ENCODE measurements at places on chromosomes 2 and 18.

- peak; percentile 88 for DNase-seq
These were observed 105.6 kb upstream of the SALL3 start for GRCh38 chr18:78873926-78874500.

DNA sequence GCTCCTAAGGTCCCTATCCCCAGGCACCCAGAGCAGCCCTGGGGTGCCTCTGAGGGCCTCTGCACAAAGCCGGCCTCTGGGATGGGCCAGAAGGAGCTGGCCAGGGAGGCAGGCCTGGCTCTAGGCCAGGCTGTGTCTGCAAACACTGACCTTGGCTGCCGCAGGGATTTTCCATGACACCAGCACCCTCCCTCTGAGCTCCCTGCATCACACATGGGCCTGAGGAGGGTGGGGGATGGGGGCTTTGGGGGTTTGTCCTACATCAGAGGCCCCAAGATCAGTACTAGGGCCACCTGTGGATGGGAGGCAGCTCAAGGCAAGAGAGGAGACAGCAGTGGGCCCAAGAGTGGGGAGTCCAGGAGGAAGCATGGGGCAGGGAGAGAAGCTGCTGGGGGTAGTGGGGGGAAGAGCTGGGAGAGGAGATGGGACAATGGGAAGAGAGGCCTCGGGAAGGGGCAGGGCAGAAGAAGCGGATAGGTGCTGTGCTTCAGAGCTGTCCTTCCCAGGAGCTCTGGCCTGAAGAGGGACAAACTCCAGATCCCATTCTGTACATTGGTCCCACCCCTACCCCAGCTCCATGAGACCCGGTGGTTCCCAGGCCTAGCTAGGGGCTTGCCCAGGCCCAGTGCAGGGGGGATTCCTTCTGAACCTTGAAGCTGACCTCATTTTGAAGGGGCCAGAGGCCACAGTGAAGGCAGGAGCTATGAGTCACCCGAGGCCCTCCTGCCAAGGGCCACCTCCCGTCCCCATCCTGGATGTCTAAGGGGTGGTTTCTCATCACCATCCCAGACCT is 28.0 kb downstream of the KCNK3 start:
- peak; percentile 49 for DNase-seq

- DNase-seq: no peak
These were observed 93.6 kb downstream of the BCL11A start for GRCh38 chr2:60459851-60460250.

GRCh38 chr2:136116151-136116812 is 1.7 kb downstream of the CXCR4 start:
- no peak for DNase-seq

GRCh38 chr2:172555272-172555521 is 693 bp upstream of the PDK1 start:
- DNase-seq: no peak

DNA sequence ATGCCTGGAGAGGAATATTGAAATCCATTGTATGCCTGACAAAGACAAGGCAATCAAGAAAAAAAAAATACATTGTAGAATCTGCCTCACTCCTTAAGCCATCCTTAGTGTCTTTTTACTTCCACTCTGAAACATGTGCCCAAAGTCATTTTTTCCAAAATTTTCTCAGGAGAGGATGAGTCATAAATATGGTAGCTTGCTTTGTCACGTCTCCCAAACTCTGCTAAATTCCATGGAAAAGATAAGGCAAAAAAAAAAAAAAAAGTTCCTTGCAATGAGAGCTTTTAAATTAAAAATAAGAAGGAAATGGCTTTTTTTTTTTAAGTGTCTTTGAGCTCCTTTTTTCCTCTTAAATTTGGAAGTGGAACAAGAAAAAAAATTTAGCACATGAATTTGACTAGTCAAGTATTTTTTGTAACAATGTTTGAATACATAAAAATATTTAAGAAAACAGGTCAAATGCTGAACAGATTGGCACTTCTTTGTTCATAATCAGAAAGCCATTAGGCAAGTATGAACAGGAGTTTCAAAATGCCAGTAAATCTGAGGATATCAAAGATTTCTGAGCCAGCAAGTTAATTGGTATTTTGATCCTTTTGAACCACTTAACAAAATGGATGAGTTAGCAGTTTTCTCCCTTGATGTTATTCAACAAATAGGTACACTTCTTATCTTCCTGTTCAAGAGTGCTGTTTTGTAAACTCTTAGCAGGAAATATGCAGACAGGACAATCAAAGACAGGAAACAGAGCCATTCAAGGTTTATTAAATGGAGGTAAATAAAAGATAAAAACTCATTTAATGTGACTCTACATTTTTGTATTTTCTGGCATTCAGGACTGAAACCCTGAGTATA is 247.3 kb upstream of the SP5 start:
- DNase-seq: peak; percentile 70

GRCh38 chr2:219395609-219396008 is 7.9 kb upstream of the DNPEP start:
- DNase-seq: no peak

DNA sequence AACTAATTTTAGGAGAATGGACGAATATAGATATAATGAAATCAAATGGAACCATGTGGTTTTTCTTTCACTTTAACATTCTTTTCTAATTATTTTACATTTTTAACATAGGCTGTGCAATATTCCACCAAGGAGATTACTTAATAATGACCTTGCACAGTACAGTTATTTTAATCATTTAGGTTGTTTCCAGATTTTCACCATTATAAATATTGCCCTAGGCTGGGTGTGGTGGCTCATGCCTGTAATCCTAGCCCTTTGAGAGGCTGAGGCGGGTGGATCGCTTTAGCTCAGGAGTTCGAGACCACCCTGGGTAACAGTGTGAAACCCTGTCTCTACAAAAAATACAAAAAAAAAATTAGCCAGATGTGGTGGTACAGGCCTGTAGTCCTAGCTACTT is 14.5 kb upstream of the DRC1 start:
- no peak for DNase-seq

DNA sequence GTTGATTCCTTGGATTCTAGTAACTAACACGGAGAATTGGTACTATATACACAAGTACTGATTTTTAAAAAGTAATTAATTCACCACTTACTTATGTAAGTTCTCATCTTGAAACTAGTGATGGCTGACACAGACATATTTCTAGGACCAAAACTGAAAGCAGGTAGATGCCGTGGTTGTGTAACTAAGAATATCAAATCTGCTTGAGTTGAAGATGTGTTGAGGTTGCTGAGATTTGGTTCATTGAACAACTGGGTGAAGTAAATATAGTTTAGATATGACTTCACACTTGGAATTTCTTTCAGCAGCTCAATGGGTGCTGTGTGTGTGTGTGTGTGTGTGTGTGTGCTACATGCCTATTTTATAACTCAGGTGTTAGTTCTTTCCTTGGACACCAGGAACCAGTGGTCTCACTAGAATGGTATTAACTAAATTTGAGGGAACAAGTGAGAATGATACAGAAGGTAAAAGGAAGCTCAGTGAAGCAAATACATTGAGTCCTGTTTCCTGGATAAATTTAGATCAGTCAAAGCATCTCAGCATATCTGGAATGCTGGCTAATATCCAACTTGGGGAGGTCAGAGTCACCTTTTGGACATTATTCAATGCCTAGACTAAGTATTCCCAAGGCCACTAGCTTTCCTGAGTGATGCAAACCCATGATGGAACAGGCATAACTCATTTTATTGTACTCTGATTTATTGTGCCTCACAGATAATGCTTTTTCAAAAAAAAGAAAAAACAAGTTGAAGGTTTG is 110.7 kb upstream of the ZEB2 start:
- DNase-seq: peak; percentile 49

- no peak for DNase-seq
These were observed 85.8 kb upstream of the ID2 start for GRCh38 chr2:8595811-8596600.

DNA sequence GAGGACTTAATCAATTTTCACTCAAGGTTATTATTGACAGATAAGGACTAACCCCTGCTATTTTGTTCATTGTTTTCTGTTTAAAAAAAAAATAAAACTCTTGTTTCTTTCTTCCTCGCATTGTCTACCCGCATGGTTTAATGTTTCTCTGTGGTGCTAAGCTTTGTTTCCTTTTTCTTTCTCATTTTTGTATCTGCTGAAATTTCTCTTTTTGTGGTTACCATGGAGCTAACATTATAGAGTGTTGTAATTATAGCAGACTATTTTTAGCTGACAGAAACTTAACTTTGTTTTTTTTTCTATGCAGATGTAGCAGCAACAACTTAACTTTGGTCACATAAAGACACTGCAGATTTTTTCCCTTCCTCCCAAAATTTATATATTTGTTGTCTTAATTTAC is 43.1 kb upstream of the CHN1 start:
- no peak for DNase-seq

GRCh38 chr18:68462148-68462547 is 252.8 kb downstream of the TMX3 start:
- no peak for DNase-seq

- no peak for DNase-seq
These were observed 31.9 kb upstream of the BMPR2 start for GRCh38 chr2:202344178-202344577.

GRCh38 chr2:10080536-10081304 is 509 bp upstream of the CYS1 start:
- DNase-seq: no peak

- DNase-seq: no peak
These were observed 493.0 kb upstream of the NRP2 start for GRCh38 chr2:205189301-205189700.

GRCh38 chr2:127196998-127197397 is 23.1 kb downstream of the CYP27C1 start:
- no peak for DNase-seq

DNA sequence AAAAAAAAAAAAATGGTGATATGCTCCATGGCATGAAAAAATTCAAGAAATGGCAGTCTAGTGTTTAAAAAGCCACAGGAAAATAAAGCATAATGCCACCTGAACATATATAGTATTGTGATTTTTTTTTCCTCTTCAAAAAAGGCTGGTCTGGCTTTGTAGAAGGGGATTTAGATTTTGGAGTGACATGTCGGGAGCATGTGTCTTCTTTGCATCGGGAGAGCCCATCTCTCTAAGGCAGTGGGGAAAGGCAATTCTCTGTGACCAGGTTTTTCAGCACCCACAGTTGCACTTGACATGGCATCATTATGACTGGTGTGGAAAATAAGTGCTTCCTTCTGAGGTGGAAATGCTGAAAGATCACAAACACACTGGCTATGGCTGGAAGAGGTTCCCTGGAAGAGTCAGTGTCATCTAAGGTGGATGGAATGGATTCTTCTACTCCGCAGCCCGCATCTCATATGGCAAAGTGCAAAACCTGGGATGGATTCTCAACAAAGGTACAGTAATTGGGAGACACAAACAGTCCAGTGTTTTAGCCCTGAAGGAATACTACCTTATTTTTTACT is 172.5 kb downstream of the AGAP1 start:
- peak; percentile 88 for DNase-seq

GRCh38 chr2:69381337-69381737 is 5.7 kb downstream of the GFPT1 start:
- peak; percentile 74 for DNase-seq

DNA sequence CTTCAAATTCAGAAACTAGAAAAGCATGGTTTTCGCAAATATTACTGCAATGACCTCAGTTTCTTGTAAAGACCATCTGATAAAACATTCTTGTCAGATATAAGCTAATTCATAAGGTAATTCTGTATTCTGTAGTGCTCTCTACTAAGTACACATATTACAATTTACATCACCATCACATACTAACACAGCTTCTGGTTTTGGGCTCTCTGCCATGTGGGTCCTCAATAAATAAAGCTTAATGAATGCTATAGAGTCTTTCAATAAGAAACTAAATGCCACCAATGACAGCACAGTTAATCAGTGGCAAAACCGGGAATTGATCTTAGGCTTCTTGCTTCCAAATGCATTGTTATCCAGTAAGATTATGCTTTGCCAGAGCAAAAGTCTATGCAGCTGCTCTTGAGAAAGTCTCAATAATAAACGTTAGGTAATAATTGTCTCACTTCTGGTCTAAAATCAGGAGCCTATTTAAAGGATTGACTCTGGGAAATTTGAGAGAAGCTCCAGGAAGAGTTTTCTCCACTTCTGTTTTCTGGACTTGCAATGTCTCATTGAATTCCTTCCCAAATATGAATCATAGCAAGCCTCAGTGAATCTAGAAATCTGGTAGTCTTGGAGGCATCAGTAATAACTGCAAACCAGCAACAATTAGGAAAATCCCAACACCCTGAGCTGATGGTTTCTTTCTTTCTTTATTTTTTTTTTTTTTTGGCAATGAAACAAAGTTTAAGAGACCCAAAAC is 67.9 kb upstream of the RAPGEF4 start:
- DNase-seq: peak; percentile 63

- DNase-seq: peak; percentile 58
These were observed 94.4 kb upstream of the NEUROD1 start for GRCh38 chr2:181774685-181775084.

GRCh38 chr2:149873936-149874335 is 286.4 kb upstream of the MMADHC start:
- peak; percentile 9 for DNase-seq

- no peak for DNase-seq
These were observed 39.0 kb upstream of the SIX3 start for GRCh38 chr2:44902217-44903137.

DNA sequence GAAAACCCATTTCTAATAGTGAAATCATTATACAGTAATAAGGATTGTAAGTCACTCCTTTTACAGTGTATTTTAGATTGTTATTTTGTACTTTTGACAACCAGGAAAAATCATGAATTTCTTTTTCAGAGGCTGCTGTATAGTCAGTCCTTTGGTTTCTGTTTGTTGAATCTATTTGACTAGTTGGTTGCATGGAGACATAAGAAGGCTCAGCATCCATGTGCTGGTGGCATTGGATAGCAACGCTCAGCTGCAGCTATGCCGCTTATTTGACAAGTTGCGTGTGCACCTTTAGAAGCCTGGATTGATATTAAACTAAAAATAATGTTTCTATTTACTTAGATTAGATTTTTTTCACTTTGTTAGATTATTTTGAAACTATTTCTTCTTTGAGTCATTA is 254.1 kb upstream of the SYT4 start:
- DNase-seq: no peak

DNA sequence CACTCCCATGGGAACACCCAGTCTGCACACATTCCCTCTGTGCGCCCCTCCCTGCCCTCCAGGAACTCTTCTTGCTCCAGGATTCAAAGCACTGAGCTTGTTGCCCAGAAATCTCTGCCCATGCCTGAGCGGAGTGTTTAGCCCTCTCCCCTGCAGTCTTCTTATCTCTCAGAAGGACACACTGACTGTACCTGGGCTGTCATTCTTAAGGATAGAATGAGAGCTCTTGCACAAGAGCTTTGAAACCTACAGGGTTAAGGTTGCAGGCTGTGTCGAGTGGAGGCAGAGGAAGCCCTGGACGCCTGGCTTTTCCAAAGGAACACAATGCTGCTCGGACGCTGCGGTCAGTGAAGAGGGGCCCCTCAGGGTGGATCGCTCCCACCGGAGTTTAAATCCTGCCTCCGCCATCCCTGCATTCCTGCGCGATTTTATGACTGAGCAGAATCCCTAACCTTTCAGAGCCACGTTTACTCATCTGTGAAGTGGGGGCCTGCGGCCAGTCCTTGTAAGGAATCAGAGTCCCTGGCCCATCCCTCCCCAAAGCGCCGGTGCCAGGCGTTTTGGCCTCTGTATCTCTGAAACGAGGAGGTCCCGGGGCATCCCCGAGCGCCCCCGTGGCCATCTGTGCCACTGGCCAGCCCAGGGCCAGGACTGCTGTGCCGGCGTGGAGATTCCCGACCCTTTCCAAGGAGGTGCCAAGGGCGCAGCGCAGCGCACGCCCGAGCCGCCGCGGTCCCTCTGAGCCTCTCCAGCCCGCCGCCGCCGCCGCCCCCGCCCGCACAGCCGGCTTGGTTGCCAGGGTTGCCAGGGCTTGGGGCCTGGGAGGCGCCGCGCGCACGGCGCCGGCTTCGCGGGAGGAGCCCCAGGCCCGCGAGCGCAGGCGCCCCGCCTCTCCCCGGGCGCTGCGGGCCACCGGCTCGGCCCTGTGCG is 58.9 kb downstream of the FAM168B start:
- peak; percentile 31 for DNase-seq
